T-helper 17 cell (primary cell): ENCODE measurements at places on chromosomes 3 and 15.

- no peak for DNase-seq
These were observed 341.6 kb upstream of the WNT5A start for GRCh38 chr3:55828712-55829111.

DNA sequence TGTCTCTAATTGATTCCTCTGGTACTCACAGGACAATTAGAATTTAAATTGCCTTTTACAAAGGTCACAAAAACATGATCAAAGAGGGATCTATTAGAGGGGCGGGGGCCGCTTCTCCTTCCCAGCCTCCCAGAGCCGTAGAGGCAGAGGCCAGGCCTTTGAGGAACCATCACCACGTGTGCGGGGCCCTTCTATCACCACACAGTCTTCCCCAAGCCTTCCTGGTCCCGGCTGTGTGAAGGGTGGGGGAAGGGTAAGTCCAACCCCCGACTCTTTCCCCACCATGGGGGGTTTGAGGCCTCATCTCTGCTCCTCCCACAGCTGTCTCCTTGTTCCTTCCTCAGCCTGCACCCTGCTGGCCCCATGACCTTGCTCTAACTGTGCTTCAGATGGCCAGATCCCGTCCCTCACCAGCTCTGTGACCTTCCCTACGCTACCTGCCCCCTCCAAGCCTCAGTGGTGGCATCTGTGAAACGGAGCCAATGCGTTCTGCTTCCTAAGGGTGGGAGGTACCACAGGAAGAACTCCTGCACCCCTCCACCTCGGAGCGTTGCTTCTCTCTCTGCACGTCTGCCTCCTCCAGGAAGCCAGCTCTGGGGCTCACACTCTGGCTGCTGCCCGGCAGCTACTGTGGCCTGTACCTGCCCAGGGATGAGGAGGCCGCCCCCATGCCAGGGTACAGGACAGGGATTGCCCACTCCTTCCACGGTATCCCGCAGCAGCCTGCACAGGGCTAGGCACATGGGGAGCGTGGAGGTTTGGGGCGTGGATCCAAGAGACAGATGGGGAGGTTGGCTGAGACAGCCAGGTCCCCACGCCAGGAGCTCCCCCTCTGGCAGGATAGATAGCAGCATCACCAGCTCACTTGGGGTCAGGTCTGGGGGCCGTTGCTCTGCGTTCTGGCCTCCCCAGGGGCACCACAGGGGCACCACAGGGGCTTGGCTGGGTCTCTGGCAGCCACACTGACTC, 83.8 kb downstream of the LINGO1 start:
- DNase-seq = no peak

- DNase-seq = no peak
These were observed 61.9 kb downstream of the BTLA start for GRCh38 chr3:112437146-112438022.

DNA sequence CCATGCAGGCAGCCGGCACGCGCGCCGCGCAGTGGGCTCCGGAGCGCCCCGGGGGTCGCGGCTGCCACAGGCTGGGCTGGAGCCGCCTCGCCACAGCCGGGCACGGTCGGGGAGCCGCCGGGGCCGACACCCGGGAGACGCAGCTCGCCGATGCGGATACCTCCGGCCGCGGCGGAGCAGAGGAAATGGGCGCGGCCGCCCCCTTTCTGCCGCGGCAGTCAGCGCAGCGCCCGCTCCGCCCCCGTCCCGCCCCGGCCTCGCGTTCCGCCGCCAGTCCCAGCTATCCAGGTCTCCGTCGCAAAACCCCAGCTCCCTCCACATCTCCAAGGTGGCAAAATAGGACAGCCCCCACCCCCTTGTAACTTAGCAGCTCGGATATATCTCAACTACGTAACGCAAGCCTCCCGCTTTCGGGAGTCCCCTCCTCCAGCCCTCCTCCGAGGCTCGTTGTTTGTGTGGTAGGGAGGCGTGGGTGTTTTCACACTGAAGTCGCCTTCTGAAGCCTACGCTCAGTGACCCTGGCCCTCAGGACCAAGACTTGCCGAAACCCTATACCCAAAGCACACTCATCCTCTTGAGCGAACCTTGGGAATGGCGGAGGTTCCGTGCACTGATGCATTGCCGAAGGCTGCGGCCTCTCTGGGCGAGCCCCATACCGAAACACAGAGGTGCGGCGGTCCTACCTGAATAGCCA, at the start of gene SH3BP5:
SH3BP5 (minus strand) TSS at position 182 of the 694 bp plus-strand sequence; CDS start at position 4, 178 bp downstream.
- DNase-seq = peak; percentile 72

GRCh38 chr3:47612178-47612577, 33.5 kb upstream of the CSPG5 start:
- DNase-seq = no peak

GRCh38 chr3:150436161-150436560, 28.1 kb downstream of the TSC22D2 start:
- DNase-seq = no peak

DNA sequence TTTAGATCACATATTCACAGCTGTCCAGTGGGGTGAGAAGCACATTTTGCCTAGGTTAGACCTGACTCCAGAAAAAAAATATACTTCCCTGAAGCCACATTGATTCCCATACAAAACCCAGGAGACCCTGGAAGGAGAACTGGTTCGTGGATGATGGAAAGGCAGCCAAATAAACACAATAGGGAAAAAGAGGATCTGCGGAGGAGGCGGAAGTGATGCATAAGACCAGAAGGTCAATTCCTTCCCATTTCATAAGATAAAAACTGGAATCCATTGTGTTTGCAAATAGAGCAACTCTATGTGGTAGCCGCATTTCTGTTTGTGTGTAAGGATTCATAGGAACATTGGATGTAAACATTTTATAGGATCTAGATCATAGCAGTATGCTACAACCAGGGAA, 781.9 kb upstream of the GRM7 start:
- DNase-seq = no peak

- DNase-seq = no peak
These were observed 102.3 kb downstream of the MYRIP start for GRCh38 chr3:39911465-39912309.

- DNase-seq = no peak
These were observed 1.1 kb downstream of the HDGFL3 start for GRCh38 chr15:83206526-83207008.

GRCh38 chr15:67188551-67189218, 65.8 kb downstream of the AAGAB start:
- no peak for DNase-seq
